ENCODE measurements at places on chromosomes 11 and 22. TPM values are rescaled to one million over a fixed set of nuclear protein-coding genes. Genes with fewer than 3 reads are reported as not detected.

Gene OR8G5
- total RNA-seq: not detected

Gene PLAAT3
- 11.6 TPM for total RNA-seq

Gene TBRG1
- 22.8 TPM for total RNA-seq

Gene LPXN
- total RNA-seq: 7.9 TPM

Gene NCAM1
- total RNA-seq: 0.15 TPM

Gene SMIM35
- not detected for total RNA-seq

Gene TBX10
- not detected for total RNA-seq

Measured in smooth muscle cell of trachea (primary cell).